CD4-positive, alpha-beta T cell treated with Interleukin-12 subunit alpha and Interleukin-12 subunit beta, for 1 hour (primary cell): ENCODE measurements at places on chromosomes 16 and 17.

DNA sequence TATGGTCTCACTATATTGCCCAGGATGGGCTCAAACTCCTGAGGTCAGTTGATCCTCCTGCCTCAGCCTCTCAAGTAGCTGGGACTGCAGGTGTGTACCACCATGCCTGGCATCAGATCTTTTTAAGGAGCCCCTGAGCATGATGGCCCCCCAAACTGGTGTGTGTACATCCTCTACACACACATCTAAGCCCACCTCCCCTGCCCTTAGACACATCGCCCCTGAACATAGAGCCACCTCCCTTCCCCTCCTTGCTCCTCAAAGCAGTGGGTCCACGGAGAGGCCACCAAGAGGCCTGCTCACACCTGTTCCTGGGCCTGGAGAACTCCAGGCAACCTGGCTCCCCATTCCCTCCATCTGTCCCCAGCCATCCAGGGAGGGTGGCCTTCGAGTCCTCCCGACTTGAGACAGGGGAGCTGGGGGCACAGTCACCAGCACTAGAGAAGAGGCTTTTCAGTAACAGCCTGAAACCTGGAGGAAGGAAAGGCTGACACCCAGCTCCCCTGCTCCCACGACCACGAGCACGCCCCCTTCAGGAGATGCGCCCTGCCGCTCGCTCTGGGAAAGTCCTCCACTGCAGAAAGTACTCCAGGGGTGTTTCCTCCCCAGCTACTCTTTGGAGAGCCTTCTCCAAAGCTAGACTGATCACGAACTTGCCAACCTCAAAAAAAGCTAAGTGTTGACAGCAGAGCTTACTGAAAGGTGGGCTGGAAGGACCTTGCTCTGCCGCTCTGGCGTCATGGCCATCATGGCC lies 12.6 kb upstream of the PRR29 start:
- no peak for DNase-seq

- no peak for DNase-seq
These were observed 15.0 kb upstream of the SPHK1 start for GRCh38 chr17:76369379-76369778.

GRCh38 chr17:2947588-2947950 lies 115.8 kb downstream of the OR1D5 start:
- DNase-seq = no peak

DNA sequence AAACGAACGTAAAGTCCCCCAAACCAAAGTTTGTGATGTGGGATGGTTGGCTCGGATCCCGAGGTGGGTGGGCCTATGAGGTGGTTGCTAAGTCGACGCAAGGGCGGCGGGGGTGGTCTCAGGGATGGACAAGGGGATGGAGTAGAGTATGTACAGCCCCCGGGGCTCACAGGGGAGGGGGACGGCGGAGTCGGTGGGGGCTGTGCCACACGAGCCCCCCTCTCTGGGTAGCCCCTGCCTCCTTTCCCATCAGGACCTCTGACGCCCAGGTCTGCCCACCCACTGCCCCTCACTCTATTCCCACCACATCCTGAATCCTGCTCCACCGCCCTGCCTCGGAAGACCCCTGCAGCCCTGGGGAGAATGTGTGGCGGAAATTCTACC lies 15.2 kb downstream of the IL34 start:
- no peak for DNase-seq

DNA sequence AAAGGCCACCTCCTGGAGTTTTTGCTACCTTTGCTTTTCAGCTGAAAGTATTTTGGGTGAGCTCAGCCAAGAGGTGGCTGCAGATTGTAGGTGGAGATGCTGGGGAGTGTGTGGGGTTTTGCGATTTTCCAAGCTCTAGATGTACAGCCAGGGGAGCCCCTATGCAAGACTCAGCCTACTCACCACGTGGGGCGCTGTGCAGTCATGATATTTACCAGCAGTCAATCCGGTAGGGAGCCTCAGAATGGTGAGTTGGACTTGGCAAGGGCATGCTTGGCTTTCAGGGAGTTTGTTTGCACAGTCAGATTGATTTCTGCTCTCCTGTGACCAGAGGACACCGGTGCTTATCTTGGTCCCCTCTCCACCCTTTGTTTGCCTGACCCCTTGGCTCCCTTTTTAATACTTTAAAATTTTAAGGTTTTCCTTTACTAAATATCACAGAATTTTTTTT lies 175.3 kb downstream of the UTP18 start:
- peak; percentile 62 for DNase-seq

DNA sequence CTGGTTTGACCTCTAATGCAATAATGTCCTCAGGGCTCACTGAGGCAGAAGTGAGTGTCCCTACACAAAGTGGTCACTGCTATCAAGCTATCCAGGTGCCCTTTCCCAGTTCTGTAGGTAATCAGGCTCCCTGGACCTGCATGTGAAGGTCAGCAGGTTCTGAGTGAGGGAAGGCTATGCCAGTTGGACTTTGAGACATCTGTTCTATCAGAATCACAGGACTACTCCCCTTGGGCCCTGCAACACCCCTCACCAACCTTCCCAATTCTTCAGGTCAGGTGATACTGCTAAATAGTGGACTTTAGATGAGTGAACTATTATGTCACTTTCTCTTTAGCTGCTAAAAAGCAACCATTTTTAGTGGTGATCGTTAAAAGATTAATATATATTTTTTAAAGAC lies 37.6 kb downstream of the ZZEF1 start:
- no peak for DNase-seq

DNA sequence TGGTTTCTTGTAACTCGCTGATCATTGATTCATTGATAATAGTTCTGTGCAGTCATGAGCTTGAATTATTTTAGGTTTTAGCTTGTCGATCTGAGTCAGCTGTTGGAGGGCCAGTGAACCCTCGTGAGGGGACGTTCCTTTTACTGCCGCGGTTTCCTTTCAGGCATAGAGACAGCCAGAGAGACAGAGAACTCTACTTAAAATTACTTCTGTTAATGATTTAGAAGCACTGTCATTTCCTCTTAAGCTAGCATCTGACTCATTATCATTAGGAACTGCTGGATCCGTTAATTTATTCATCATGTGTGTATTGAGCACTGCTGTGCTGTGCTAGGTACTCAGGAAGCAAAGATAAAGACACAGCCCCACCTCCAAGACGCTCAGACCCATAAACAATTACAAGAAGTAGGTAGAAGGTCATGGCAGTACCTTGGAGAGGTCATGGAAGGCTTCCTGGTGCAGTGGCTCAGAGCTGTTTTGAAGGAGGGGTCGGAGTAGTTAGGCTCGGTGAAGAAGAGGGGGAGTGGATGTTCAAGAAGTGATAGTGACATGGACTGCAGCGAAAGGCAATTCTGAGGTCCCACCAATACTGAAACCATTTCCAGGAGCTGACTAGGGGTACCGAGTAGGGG lies 3.3 kb downstream of the PGS1 start:
- peak; percentile 66 for DNase-seq

DNA sequence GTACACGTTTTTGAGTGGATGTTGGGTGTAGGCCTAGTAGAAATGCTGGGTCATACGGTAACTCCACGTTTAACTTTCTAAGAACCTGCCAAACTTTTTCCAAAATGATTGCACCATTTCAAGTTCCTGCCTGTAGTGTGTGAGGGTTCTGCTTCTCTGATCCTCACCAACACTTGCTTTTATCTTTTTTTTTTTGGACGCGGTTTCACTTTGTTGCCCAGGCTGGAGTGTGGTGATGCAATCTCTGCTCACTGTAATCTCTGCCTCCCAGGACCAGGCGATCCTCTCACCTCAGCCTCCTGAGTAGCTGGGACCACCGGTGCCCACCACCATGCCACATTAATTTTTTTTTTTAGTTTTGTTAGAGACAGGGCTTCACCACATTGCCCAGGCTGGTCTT lies 23.5 kb downstream of the ZNF750 start:
- DNase-seq = no peak

GRCh38 chr17:79775632-79776031 lies 2.3 kb upstream of the CBX2 start:
- DNase-seq = no peak

- no peak for DNase-seq
These were observed 279.7 kb downstream of the SLC39A11 start for GRCh38 chr17:72812823-72813222.

- DNase-seq = no peak
These were observed 30.5 kb downstream of the HS3ST2 start for GRCh38 chr16:22844416-22844815.

GRCh38 chr16:22618842-22619241 lies 108.2 kb downstream of the NPIPB5 start:
- no peak for DNase-seq

GRCh38 chr16:15911198-15911597 lies 22.8 kb upstream of the CEP20 start:
- no peak for DNase-seq

GRCh38 chr16:23229714-23230113 lies 47.2 kb downstream of the SCNN1G start:
- no peak for DNase-seq

GRCh38 chr16:61045931-61046330 lies 990.3 kb downstream of the CDH8 start:
- no peak for DNase-seq

DNA sequence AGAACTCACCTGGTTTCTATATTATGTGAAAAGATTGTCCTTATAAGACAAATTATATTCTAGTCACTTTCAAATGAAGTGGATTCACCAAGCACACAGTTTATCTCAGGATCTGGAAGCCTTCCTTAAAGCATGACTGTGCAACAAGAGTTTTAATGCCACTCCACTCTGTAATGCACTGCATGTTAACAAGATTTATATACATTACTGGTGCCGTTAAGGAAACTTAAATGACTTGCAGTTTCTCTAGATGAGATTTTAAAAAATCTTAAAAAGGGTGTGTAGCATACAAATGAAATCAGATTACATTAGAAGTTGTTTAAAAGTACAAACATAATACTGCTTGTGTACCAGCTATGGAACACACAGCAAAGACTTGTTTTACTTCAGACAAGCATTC lies 150.8 kb downstream of the SNX11 start:
- no peak for DNase-seq

DNA sequence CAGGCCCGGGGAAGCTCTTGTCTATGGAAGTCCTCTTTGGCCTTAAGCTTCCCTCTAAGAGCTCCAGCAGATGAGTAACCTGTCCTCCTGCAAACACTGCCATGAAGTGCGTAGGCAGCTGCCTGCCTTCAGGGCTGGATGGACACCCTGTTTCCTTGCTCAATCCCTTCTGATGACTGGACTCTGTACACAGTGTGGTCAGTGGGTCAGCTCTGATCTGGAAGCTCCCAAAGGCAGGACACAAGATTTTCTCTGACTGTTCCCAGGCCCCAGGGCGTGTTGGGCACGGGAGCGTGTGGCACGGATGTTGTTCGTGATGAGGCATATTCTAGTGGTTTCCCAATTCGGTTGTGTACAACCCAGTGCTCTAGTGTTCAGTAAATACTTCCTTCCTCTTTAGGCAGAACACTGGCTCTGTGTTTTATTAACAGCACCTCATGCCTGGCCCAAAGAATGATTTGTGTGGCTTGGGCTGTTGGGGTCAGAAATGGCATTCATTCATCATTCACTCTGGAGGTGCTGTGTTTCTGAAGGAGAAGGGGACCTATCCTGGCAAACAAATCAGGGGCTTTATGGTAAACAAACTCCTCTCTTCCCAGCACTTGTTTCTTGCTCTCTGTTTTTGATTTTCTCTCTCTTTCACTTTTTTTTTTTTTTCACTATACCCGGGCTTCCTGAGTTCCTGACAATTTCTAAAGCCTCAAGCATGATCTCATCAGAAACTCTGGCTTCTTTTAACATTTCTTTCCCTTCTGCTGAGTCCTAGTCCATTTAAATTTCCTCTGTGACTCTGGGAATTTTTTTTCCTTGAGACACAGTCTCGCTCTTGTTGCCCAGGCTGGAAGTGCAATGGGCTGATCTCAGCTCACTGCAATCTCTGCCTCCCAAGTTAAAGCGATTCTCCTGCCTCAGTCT lies 12.0 kb upstream of the RNF157 start:
- DNase-seq = peak; percentile 55

DNA sequence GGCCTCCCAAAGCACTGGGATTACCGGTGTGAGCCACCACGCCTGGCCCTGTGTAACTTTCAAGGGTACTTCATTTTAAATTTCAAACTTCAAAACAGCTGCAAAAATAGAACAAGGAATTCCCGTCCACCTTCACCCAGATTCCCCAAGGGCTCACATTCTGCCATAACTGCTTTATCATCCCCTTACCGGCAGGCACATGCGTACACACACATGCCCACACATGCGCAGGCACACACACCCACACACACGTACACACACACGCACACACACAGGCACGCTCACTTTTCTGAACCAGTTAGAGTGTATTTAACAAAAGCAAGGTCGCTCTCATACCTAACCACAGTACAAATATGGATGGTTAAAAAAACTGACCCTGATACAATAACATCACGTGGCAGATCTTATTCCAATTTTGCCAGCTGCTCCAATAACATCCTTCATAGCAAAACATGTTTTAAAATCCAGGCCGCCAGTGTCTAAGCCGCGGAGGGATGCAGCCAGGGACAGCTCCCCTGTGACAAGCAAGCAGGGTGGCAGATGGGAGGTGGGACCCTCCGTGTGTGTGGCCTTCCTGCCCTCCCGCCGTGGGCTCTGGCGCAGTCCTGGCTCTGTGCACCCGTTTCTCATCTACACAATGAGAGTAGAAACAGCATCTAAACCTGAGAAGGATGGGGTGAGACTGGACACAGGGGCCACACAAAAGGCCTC lies 23.1 kb downstream of the PDIA2 start:
- DNase-seq = no peak

- no peak for DNase-seq
These were observed 1.7 kb downstream of the TUBG2 start for GRCh38 chr17:42660692-42661345.

DNA sequence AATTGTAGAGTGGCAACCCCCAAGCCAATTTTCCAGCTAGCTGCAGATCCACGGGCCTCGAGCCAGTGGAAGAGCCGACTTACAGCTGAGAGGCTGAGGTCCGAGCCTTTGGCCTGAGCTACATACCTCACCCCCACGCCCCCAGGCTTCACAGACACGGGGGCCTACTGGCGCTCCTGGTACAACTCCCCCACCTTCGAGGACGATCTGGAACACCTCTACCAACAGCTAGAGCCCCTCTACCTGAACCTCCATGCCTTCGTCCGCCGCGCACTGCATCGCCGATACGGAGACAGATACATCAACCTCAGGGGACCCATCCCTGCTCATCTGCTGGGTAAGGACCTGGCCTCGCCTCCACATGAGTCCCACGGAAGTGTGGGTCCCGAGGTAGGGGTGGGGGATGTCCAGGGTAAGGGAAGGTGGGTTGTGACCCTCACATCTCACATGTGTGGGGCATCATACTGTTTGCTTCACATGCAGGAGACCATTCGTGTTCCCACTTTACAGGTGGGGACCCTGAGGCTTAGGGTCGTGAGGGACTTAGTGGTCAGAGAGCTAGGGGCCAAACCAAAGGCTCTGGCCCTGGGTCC lies 3.4 kb downstream of the ACE start:
- DNase-seq = no peak

DNA sequence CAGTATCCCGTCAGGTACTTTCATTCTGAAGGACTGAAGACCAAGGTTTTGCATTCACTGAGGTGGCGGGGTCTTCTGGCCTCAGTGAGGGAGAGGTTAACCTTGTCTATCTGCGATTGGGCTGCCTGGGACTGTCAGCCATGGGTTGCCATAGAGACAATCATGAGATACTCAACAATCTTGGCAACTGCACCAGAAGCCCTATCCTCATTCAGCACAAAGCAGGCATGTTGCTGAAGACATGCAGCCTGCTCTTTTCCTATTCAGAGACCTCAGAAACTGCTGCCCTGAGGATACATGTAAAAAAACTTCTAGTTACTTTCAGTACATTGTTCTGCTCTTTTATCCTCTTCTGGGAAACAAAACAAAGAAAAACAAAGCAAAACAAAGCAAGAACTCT lies 146.3 kb upstream of the PIRT start:
- DNase-seq = no peak
